NCI-H1417 treated with DMSO at 0.1 percent for 48 hours (cell line): ENCODE measurements at places on chromosomes 2 and 18.

DNA sequence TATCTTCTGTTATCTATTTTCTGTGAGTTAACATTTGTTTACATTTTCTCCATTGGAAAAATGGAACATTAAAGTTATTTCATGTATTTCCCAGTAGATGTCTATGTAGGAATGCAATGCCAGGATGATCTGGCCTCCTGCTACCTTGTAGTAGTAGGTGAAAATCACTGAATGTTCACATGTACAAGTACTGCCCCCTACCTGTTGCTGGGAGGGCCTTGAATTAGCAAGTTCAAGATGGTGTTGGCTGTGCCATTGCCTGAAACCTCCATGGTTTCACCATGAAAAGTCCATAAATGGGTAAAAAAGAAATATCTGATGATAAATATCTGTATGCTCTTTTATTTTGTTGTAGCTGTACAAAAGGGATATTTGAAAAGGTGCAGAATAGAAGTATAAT, 30.7 kb downstream of the XRCC5 start:
- no peak for DNase-seq

GRCh38 chr2:238722883-238723282, 125.0 kb upstream of the TWIST2 start:
- no peak for DNase-seq

DNA sequence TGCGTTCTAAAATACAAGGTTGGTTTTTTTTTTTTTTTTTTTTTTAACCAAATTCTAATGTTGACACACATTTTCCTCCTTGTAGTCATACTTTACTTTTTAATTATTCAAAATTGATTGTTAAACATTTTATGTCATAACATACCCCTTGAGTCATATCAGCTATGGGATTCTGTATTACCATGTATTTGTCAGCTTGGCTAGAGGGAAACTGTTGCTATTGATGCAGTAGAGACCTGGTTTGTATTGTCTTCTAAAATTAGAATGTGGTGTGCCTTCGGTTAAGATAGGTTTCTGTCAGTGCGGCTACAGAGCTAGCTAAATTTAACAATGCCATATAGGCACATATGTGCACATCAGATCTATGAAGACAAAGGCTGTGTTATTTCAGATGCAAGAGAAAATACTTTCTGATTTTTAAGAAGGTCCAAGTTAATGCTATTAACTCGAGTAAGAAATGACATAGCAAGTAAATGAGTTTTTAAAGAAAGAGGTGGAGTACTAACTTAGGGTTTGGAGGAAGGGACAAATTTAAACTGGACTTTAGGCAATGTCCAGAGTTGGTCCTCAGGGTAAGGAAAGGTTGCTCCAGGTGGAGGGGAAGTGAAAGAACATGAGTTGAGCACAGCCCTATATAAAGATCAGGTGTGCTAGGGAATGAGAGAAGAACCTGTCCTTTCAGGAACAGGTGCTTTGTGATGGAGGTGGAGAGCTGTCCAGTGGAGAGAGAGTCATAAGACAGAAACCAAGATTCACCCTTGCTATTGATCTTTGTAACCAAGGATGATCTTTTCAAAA, 152.3 kb downstream of the PRPF40A start:
- no peak for DNase-seq

- DNase-seq: no peak
Observed at GRCh38 chr2:234259440-234259839, 208.9 kb downstream of the SPP2 start.

DNA sequence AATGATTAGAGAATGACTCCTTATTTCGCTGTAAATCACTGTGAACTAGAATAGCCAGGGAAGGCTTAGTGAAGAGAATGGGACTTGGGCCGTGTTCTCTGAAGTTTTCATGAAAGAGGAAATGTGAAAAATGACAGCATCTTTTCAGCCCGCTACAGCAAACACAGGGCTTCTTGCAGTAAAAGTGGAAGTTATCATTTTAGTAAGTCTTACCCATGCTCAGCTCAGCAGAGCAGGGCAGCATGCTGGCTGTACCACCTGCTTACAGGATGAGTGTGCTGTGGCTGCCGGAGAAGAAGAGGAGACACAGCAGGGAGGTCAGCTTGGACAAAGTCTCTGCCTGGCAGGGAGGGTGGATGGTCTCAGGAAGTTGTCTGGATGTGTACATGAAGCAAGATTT, 300.7 kb upstream of the DLGAP1 start:
- no peak for DNase-seq

DNA sequence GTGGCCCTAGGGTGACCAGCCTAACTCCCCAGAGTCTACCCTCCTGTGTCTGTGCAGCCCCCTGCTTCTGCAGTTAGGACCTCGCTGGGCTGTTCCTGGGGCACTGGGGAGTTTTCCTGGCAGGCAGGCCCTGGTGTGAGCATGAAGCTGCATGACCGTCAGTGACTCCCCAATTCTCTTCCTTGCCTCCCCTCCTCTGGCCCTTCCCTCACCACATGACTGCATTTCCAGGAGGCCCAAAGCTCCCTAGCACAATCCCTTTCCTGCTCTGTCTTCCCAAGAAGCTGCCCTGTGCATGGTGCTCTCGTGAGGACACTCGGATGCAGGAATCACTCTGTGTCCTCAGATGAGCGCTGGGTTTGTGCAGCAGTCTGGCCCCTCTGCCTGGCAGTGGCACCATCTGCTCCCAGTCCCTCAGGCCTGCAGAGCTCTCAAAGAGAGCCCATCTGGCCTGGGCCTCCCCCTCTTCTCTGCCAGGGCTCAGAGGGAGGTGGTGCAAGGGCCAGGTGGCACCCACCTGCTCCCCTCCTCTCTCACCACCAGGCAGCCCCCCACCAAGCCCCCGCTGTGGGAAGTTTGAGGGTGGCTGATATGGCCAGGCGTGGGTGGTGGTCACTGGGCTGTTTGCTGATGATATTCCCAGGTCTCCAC, 125.6 kb upstream of the HS6ST1 start:
- DNase-seq: no peak

DNA sequence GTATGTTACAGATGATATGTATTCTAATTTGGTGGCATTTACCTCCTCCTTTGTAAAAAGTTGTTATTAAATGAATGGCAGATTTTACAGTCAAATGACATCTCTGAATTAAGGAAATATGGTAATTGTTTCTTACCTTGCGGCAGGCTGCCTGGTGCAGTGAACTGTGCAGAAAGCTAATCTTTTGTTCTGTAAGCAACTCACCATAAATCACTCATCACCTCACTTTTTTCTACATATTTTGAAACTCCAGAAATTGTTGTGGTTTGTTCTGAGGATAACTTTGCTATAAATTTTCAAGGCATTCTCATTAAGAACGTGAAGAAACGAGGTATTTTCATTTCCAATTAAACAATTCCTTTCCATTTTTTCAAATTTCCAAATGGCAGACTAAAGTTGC, 52.7 kb downstream of the ST6GAL2 start:
- DNase-seq: no peak

DNA sequence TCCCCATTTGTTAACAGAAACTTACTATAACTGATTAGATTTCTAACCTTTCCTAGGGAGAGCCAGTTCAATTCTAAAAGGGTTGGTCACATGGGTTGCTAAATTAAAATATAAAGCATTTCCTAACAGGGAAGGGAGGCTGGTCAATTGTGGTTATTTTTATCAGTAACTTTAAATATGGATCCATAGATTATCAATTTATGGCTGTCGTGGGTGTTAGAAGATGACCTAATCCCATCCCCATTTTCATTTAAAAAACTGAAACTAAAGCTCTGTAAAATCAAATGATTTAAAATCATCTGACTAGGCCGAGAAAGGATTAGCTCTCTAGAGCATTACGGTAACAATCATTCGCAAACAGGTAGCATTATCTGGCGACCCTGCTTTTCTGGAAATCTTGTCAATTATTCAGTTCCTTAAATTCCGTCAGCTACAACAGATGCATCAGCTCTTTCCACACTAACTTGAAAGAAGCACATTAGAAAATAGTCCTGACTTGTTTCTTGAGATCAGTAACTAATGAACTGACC, 953 bp upstream of the HNRNPA3 start:
- DNase-seq: no peak

- DNase-seq: no peak
Observed at GRCh38 chr2:237011206-237011795, 74.4 kb upstream of the COPS8 start.

GRCh38 chr2:183993052-183993451, 605.3 kb upstream of the ZNF804A start:
- DNase-seq: no peak

DNA sequence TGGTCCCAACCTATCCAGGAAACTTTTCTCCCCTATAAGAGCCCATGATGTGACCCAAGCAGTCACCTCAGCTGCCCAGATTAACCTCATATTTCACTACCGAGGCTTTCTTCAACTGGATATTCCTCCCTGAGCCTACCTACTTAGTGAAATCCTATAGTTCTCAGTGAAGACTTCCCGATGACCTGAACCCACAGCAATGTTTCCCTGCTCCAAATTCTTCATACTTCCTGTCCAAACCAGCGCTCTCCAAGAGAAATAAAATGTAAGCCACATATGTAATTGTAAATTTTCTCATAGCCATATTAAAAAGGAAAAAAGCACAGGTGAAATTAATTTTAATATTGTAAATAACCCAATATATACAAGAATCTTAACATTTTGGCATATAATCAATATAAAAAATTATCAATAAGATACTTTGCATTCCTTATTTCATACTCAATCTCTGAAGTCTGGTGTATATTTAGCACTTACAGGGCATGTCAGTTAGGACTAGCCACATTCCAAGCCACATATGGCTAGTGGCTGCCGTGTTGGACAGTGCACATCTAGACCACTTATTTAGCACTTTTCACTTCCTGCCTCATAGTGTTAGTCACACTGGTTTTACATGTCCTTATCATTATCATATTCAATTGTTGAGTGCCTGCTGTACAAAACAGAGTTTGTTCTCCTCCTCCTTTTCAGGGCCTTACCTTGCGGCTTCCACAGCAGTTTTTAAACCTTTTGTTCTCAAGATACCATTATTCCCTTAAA, 1.9 kb upstream of the STAT4 start:
- DNase-seq: no peak

DNA sequence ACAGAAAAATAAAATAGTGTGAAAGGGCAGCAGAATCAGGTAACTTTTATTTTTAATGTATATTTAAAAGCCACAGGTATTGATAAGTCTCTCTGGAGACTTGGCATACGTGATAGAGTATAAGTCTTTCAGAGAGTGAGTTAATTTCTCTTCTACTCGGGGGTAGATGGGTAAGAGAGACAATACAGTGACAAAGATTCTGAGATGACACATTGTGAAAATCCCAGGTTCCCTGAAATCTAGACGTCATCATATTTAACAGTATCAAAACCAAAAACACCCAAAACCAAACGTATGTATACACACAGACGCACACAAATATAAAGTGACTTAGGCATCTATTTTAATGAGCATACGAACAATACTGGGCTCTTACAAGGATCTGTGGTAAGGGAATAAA, 33.3 kb downstream of the NIF3L1 start:
- no peak for DNase-seq

DNA sequence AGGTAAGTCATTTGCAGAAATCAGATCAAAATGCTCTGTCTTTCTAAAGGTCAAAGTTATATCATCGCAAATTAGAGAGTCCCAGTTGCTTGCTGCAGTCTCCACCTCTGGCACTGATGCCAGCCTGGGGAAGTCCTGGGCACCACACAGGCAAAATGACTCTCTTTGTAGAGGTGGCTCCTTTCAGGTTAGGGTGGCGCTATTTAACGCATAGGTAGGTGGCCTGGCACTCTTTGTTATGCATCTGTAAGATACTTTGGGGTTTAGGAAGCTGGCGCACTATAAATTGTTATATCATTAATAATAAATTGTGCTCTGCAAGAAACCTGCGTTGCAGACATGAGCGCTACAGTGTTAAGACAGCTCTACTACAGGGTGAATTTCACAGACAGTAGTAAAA, 268.5 kb downstream of the ICOS start:
- DNase-seq: no peak

DNA sequence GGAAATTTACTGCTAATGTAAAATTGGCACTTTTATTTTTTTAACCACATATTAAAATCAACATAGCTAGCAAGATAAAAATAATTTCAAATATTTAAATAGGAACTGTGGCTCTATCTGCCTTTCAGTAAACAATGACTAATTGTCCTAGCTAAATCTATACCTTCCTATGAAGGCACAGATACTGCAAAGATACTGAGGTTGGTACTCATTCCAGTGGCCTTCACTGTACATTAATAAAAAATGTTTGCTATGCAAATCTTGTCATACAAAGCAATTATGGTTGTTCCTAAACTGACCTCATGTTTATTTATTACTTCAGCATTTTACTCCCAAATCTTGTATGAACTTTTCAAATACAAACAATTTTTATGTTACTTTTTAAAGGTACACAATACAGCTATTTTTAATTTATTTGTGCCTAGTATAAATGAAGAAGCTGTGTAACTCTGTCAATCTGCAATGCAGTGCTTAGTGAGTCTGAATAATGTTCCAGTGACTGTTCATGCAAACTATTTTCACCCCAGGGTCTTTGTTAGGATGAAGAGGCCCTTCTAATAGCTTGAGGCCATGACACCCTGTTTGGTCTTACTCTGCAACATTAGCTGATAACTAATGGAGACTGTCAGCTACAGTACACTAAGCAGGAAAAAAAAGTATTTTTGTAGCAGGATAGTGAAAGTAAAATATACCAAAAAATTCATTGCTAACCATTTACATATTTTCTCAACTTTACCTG, 9.3 kb upstream of the ERBB4 start:
- DNase-seq: no peak

DNA sequence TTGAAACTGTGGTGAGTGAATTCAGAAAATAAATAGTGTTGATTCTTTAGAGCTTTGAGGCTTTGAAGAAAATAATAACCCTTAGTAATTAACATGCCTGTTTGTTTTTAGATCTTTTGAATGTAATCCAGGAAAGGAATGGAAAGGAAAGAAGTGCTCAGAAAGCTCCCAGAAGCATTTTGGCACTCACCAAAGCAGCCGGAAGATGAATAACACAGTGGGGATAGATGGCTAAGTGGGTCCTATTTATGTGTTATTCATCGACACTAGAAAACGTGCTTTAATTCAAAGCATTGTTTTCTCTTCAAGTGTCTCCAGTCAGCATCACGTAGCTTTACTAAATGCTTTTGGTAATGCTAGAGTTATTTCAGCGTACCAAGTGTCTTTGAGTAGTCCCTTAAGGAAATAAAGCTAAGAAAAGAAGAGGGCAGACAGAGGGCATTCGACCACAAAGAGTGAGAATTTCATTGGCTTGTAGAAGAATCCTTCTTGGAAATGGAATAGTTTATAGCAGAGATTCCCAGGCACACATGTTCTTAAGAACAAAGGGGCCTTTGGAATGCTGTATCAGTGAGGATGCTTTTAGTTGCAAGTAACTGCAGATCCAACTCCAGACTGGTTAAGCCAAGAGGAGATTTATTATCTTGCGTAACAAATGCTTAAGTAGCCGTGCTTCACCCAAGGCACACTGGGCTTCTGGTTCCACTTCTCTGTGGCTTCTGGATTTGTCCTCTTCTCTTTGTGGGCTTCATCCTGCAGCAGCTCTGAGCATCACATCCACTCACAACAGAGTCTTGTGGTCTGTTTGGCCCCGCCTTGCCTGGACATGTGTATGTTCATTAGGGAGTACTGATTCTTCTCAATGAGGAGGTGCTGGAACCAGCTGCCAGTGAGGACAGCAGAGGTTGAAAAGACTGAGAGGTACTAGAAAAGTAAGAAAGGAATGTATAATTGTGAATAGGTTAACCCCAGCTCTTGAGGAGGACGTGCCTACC, 63.6 kb upstream of the LTBP1 start:
- DNase-seq: no peak
